ENCODE measurements at places on chromosomes 12 and 14.

- DNase-seq: no peak
Observed at GRCh38 chr14:29743531-29743930, 184.1 kb downstream of the PRKD1 start.

- DNase-seq: no peak
Observed at GRCh38 chr14:79352076-79352630, 859.2 kb downstream of the DIO2 start.

- no peak for DNase-seq
Observed at GRCh38 chr12:109592905-109593272, 19.3 kb downstream of the MVK start.

DNA sequence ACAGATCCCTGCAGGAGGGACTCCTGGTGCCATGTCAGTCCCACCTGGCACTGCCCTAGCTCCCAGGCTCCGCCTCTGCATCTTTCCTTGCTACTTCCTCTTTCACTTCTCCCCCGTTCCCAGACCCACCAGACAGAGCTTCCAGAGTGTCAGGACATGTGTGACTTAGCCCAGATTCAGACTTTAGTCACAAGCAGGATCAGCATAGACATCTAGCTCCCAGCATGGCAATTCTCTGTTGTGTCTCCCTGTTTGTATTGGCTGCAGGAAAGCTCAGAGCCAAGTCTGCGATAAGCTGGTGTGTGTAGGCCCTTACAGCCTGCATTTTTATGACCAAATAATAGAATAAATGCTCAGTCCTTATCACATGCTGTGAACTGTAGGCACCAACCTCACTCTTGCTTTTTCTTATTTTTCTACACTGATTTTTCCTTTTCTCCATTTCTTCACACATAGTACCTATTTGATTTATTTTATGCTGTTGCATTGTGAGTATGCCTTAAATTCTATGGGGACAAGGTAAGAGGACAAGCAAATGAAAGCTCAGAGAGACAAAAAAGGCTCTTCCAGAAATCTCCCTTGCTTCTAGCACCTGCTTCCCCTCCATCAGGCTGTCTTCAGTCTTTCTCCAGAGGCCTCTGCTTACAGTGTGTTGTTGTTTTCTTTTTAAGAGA, 5.9 kb downstream of the DHRS2 start:
- DNase-seq: no peak

DNA sequence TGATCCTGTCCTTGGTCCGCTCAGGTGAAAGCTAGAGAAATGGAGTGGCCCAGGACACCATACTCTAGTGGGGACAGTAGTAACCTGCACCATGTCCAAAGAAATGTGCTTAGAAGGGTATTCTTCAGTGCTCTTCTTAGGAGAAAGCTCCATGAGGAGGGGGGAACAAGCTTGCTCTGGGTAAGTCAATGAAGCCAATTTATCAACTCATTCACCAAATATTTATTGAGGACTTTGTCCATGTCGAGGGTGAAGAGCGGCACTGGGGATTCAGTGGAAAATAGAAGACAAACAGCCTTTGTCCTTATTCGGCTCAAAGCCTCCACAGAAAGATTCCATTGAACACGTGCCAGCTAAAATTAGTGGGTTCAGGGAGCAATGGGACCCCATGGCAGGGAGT, 677.8 kb downstream of the BCL11B start:
- no peak for DNase-seq

DNA sequence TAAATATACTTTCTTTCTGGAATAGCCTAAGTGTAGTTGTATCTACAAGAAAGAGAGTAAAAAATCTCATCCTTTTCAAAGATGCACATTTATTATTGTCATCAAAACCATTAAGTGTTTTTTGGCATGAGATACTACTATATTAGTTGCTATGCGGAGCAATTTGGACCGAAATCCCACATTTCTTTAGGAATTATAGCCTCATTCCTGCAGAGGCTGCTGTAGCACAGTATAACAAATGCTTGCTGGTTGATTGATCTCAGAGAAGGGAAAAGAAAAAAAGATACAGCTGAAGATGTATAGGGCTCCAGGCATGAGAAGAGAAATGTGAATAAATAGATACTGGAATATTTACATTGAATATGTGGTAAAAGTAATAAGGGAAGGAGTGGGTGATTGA, 36.0 kb downstream of the RHOJ start:
- no peak for DNase-seq

DNA sequence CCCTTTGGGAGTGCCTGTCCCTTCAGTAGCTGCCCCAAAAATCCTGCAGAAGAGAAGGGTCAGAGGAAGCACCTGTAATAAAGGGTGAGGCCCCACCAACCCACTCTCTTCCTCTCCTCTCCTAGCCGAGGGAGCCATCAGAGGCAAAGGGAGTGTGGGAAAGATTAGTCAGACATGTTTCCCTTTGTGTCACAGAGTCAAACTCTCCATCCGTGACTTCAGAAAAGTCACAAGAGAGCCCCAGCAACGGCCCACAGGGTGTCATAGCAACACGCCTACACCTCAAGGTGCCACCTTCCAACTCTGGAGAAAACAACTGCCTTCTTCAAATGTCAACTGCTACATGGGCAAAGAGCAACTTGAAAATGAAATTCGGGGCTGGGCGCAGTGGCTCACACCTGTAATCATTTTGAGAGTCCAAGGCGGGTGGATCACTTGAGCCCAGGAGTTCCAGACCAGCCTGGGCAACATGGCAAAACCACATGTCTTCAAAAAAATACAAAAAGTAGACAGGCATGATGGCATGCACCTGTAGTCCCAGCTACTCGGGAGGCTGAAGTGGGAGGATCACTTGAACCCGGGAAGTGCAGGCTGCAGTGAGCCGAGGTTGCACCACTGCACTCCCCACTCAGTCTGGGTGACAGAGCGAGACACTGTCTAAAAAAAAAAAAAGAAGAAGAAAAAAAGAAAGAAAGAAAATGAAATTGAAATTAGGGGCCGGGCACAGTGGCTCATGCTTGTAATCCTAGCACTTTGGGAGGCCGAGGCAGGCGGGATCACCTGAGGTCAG, 17.7 kb upstream of the CD27 start:
- DNase-seq: no peak

GRCh38 chr12:7114851-7115250, 5.8 kb upstream of the C1RL start:
- DNase-seq: no peak

GRCh38 chr12:58269476-58269875, 328.1 kb downstream of the ATP23 start:
- no peak for DNase-seq

- DNase-seq: no peak
Observed at GRCh38 chr14:95043314-95043713, 114.0 kb downstream of the DICER1 start.

DNA sequence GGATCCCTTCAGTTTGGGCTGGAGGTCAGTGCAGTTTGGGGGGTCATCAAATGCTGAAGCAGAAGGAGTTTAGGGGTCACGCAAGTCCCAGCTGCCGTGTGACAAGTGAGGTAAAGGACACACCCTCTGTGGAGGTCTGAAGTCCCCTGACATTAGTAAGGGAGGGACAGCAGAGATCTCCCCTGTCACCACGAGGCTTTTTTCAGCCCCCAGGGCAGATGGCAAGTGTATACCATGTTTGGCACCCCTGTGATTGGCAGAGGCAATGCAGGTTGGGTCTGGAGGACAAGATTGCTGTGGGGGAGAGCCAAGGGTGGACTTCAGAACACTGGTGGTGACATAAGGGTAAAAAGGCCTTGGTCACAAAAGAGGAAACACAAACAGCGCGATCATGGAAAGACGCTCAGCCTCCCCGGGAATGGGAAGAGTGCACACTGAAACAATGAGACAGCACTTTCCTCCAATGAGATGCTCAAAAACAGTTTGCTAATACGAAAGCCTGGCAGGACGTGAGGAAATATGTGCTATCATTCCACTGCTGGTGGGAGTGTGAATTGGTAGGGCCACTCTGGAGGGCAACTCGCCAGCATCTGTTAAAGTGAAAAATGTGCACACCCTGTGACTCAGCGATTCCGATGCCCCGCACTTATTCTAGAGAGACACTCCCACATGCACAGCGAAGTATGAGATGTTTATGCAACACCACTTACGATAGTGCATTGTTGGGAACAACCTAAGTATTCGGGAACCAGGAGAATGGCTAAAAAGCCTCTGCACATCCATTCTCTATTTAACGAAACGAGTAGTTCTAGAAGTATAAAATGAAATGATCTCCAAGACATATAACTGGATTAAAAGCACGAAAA, 14.4 kb upstream of the CD27 start:
- DNase-seq: no peak

- DNase-seq: no peak
Observed at GRCh38 chr12:119440803-119441360, 106.4 kb downstream of the CCDC60 start.

- peak; percentile 79 for DNase-seq
Observed at GRCh38 chr12:131608740-131609690, 101.9 kb upstream of the SFSWAP start.

GRCh38 chr14:89309670-89310177, 107.3 kb downstream of the FOXN3 start:
- no peak for DNase-seq

- no peak for DNase-seq
Observed at GRCh38 chr12:61891632-61892031, 368.6 kb upstream of the USP15 start.

- no peak for DNase-seq
Observed at GRCh38 chr12:105107171-105107493, 399 bp upstream of the WASHC4 start.

DNA sequence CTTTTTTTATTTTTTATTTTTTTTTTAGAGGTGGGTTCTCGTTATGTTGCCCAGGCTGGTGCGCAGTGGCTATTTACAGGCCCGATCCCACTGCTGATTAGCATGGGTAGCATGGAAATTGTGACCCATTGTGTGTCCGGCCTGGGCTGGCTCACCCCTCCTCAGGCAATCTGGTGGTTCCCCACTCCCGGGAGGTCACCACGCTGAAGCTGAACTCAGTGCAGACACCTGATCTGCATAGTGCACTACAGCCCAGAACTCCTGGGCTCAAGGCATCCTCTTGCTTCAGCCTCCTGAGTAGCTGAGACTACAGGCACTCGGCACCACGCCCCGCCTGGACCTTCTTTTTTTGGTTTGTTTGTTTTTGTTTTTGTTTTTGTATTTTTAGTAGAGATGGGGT, 5.5 kb upstream of the CD4 start:
- DNase-seq: no peak

GRCh38 chr12:98803468-98804209, 158.5 kb downstream of the APAF1 start:
- no peak for DNase-seq

- no peak for DNase-seq
Observed at GRCh38 chr12:1836854-1837421, 16.6 kb downstream of the LRTM2 start.

DNA sequence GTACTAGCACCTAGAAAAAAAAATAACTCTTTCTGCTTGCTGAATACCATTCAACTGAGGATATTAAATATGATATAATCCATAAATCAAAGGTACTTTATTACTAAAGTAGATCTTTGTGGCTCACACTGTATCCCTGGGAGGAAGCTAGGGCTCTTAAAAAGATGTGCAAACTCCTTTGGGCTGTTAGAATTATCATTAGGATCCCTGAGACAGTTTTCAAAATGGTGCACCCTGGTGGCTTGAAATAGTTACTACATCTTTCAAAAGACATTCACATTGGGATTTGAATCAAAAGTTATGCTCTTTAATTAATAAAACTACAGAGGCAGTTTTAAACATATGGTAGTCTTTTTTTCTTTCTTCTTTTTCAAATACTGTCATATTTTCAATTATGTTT, 228.5 kb upstream of the G2E3 start:
- no peak for DNase-seq

GRCh38 chr14:65360144-65360784, 52.3 kb upstream of the FUT8 start:
- DNase-seq: no peak

- DNase-seq: no peak
Observed at GRCh38 chr14:41062826-41063225, 543.9 kb upstream of the LRFN5 start.

DNA sequence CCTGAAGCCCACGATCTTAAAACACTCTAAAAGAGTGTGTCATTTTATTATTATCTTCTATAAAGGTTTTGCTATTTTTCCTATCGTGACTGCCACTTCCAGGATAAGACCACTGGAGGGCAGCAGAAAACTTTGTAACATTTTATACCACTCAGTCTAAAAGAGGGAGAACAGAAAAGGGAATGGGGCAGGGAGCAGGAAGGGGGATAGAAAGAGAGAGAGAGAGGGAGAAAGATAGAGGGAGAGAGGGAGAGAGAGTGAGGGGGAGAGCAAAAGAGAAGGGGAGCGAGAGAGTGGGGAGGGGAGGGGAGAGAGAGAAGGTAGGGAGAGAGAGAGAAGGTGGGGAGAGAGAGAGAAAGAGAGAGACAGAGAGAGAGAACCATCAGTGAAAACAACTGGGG, 2.0 kb upstream of the ART4 start:
- DNase-seq: peak; percentile 55

DNA sequence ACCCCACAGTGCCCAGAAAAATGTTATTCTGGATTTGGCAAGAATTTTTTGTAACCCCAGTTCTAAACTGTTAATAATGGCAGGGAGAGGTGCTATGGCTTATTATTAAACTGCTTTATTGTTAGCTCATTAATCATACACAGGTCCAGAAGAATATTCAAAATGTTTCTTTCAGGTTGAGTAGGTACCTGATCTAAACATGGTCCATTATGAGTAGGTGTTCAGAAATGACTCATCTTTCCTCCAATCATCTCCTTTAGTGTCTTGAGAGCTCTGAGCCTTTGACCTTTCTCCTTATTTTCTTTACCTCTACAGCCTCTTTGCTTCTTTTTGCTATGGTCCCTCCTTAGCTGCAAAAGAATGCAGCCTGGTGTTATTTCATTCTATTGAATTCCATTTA, 211.0 kb upstream of the GARIN6 start:
- no peak for DNase-seq

- DNase-seq: no peak
Observed at GRCh38 chr12:70379846-70380245, 13.8 kb downstream of the KCNMB4 start.

DNA sequence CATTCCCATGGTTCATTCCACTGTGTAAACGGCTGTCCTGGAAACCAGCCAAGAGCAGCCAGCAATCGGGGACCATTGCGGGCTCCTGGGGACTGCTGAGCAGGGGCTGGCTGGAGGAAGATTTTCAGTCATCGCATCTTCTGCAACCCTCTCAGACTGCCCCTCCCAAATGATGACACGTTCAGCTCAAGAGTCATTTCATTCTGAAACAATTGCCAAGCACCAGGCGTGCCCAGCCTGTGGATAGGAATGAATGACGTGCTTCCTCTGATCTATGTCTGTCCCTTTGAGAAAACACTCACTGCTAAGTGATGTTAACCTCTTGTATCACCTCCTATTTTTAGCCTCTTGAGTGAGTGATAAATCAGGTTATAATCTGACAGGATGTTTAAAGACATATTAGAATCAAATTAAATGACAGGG, 62.0 kb downstream of the NDUFA12 start:
- DNase-seq: no peak

- no peak for DNase-seq
Observed at GRCh38 chr14:23115039-23115731, 3.9 kb downstream of the CEBPE start.

Data from HEK293T (cell line).